HTR-8/SVneo (cell line): ENCODE measurements at places on chromosomes 4 and X.

GRCh38 chr4:105630670-105631655 is 77.5 kb downstream of the INTS12 start:
- DNase-seq: no peak

GRCh38 chr4:76977113-76977512 is 27.6 kb downstream of the SEPTIN11 start:
- DNase-seq: no peak

GRCh38 chrX:135974279-135974856 is 580 bp upstream of the MMGT1 start:
- no peak for DNase-seq

DNA sequence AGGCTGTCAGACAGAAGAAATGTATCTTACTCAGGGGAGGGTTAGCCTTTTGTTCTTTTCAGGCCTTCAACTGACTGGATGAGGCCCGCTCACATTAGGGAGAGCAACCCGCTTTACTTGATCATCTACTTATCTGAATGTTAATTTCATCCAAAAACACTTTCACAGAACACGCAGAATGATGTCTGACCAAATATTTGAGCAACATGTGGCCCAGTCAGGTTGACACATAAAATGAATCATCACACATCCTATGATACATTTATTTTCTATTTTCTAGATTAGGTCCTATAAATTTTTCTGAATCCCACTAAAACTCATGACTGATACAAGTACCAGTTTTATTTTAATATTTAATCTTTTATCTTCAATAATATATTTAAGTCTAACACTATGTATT is 260.3 kb downstream of the IL15 start:
- no peak for DNase-seq

- DNase-seq: no peak
Observed at GRCh38 chr4:110886856-110887255, 264.0 kb upstream of the PITX2 start.

GRCh38 chr4:31080887-31081286 is 360.7 kb downstream of the PCDH7 start:
- no peak for DNase-seq

DNA sequence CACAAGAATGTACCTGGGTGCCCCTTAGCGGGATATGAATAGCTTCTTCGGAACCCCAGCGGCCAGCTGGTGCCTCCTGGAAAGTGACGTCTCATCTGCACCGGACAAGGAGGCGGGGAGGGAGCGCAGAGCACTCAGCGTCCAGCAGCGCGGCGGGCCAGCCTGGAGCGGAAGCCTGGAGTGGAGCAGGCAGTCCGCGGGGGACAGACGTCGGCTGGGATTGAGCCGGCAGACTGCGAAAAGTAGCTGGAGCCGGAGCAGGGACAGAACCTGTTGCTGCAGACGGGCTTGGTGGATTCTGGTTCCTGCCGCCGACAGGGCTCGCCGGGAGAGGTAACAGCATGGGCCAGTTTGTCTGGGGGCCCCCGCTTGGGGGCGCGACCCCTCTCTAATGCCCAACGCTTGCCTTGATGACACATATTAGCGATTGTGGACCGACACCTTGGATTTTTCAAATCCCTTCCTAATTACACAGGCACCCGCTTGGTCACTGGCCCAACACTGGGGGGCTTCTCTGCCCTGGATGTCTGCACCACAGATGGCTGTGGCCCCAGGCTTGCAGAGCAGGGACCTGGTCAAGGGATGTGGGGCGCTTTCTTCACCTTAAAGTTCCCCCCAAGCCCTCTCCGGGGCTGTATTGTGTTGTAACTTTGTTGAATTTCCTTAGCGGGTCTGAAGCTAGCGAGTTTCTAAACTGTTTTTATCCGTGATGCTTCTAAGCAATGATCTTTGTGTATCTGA is at the start of gene NPFFR2:
Gene NPFFR2 (plus strand): TSS at position 133 of the 741 bp plus-strand sequence. CDS start 96,592 bp downstream, outside the sequence.
- DNase-seq: peak; percentile 4

DNA sequence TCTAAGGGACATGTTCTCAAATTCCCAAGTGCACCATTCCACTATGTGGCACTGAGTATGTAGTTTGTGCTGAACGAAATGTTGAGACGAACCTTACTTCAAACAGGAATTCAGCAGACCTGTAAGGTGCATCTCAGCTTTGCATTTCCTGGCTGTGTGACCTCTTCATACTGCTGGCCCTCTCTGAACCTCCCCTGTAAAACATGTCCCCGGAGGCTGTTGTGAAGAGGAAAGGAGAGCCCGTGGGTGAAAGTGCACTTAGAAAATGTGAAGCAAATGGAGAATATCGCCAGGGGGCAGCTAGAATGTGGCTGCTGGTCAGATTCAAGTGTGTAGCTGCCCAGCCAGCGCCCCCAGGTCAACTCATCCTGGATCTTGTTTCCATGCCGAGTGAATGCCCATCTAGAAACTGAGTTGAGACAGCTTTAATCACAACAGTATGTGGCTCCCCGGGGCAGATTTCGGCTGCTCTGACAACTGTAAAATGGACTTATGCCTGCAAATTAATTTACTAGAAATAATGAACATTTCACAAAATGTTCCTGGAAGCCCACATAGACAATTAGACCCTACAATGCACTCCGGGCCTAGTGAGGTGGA is 263.3 kb downstream of the EVC2 start:
- DNase-seq: no peak

DNA sequence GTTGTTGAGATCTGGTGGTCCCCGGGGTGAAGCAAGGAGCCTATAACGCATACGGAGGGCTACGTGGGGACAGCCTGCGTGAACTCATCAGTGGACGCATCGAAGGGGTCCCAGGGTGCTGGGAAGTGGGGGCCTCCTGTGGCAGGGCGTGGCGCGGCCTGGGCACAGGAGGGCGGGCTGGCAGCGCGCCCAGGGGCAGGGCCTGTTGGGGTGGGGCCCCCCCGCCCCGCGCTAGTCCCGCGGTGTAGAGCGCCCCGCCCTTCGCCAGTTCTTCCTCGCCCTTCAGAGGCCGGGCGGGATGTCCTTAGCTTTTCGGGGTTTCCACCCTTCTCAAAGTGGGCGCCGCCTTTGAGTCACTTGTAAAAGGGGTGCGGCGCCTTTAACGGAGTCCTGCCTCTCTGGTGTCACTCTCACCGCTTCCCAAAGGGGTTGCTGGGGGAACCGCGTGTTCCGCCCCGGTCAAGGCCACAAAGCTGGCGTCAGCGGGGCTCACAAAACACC is 632 bp downstream of the PLP2 start:
- no peak for DNase-seq

- DNase-seq: no peak
Observed at GRCh38 chrX:6954836-6955235, 192.7 kb upstream of the STS start.

DNA sequence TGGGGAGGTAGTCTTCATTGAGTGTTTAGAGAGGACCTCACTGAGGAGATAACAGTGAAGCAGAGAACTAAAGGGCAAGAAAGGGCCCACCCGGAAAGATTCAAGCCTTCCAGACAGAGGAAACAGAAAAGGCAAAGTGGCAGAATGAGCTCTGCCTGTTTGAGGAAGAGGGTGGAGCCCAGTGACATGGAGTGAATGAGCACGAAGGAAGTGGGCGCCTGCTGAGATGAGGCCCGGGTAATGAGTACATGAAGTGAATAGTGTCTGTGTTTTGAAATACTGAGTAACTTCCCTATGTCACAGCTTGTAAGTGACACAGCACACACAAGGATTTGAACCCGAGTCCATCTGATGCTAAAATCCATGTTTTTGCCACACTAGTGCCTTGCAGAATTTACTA is 32.5 kb upstream of the TLR2 start:
- DNase-seq: no peak

GRCh38 chrX:19548279-19548678 is 33.0 kb upstream of the MAP3K15 start:
- no peak for DNase-seq

DNA sequence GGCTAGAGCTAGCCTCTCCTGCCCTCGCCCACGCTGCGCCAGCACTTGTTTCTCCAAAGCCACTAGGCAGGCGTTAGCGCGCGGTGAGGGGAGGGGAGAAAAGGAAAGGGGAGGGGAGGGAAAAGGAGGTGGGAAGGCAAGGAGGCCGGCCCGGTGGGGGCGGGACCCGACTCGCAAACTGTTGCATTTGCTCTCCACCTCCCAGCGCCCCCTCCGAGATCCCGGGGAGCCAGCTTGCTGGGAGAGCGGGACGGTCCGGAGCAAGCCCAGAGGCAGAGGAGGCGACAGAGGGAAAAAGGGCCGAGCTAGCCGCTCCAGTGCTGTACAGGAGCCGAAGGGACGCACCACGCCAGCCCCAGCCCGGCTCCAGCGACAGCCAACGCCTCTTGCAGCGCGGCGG is at the start of gene AR:
Gene AR (plus strand): TSS at position 204 of the 400 bp plus-strand sequence. CDS start 1,126 bp downstream, outside the sequence.
- DNase-seq: no peak

- DNase-seq: no peak
Observed at GRCh38 chr4:24578364-24578763, 6.0 kb downstream of the DHX15 start.

DNA sequence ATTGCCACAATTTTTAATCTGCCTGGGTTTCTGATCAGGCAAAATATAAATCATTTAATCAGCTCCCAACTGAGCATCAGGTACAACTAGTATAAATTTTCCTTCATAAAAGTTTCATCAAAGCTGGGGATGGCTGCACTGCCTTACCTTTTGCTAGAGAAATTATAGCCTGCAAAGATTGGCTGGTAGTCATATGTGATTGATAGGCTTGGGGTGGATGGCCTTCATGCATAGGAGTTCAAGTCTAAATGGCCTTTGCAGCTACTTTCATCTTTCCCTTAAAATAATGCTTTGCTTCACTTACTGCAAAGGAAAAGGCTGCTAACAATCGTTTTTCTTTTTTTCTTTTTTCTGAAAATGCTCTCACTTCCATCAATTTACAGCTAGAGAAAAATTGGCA is 739.7 kb downstream of the CENPC start:
- no peak for DNase-seq

DNA sequence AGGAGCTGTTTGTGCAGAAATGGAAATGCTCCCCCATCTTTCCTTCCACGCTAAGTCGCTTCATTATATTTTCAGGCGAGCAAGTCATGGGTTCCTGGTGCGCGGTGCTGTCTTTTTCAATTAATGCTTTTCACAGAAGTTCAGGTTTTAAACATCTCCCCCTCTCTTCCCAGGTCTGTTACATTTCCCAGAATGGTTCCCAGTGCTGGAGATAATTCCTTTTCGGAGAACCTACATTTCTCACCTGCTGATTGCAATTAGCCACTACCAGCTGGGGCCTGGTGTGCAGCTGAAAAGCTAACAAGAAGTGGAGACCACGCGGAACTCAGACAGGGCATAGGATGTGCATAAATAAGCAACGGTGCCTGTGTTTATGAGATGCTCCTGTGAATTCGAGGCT is 217.8 kb downstream of the MID1IP1 start:
- DNase-seq: no peak

GRCh38 chr4:15652191-15652590 is 3.0 kb downstream of the FBXL5 start:
- DNase-seq: no peak

GRCh38 chr4:169724260-169724659 is 33.5 kb downstream of the HPF1 start:
- no peak for DNase-seq
